Stimulated activated CD8-positive, alpha-beta memory T cell treated with anti-CD3 and anti-CD28 coated beads, Interleukin-4, amount 100 ng/mL, for 4 hours (primary cell): ENCODE measurements at places on chromosomes 11 and 22.

DNA sequence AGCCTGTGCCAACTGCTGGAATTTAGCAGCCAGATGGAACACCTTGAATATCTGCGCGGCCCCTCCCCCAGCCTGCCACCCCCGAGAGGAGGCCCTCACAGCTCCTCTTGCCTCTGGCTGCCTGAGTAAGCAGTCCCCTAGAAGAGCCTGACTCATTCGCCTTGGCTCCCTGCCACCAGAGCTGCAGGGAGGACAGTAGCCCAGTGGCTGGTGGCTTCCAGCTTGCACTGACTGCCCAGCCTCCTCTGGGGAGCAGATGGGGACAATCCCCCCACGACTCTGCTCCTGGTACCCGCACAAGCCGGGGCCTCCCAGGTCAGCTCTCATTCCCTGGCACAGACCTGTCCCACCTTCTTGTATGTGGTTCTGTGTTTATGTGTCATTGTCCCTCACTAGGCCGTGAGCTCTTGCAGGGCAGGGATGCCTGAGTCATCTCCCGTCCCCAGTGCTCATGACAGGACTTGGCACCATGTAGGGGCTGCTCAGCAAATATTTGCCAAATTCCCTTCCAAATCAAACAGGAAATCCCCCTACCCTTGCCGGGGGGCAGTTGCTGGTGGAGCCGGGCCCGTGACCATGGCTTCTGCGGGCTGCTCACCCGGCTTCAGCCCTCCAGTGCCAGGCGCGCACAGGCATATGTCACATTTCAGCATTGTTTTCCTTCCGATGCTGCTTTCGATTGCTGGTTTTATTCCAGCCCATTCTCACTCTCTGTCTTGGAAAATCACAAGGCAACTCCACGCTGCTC lies 43.6 kb downstream of the CACNG2 start:
- DNase-seq: peak; percentile 27

- no peak for DNase-seq
Measured at GRCh38 chr11:47506373-47506772, 46.6 kb downstream of the CELF1 start.

- no peak for DNase-seq
Measured at GRCh38 chr11:106723071-106723470, 295.2 kb downstream of the GUCY1A2 start.

- no peak for DNase-seq
Measured at GRCh38 chr11:46243796-46244109, 33.7 kb upstream of the CREB3L1 start.

DNA sequence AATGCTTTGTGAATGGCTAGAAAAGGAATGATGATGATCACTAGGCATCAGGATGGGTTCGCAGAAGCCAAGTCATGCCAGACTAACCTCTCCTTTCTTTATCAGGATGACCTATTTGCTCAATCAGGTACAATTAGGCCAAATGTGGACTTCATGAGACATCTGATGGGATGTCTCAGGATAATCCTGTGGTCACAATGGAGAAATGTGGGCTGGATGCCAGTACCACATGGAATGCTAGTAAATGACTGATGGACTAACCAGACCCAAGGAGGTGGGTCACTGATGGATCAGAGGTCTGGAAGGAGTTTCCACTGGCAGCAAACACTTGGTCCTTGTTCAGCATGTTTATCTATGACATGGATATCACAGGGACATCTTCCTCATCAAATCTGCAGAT lies 94.8 kb upstream of the PHOX2A start:
- no peak for DNase-seq

DNA sequence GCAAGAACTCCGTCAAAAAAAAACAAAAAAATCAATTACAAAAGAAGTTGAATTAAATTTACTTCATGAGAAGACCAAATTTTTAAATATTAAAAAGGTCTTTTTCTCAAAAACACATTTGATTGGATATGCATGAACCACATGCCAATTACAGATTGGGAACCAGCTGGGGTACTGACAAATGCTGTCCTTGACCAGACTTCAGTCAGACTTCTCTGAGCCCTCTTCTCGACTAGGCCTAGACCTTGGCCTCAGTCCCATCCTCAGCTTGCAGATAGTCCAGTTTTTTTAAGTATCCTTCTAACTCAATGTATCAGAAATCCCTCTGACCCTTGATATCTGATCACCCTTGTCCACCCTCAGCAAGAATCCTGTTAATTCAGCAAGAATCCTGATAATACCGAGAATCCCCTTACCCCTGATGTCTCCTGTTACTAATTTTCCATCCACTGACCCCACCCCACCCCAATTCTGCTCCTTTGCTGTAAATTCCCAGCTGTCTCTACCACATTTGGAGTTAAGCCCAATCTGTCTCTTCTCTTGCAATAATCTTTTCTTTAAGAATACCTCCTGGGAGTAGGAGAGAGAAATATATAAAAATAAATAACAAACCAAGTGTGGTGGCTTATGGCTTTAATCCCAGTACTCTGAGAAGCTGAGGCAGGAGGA lies 30.9 kb downstream of the OR4D9 start:
- DNase-seq: no peak

GRCh38 chr22:46799626-46800025 lies 37.2 kb downstream of the TBC1D22A start:
- no peak for DNase-seq

- no peak for DNase-seq
Measured at GRCh38 chr11:104352036-104352435, 188.1 kb upstream of the PDGFD start.

DNA sequence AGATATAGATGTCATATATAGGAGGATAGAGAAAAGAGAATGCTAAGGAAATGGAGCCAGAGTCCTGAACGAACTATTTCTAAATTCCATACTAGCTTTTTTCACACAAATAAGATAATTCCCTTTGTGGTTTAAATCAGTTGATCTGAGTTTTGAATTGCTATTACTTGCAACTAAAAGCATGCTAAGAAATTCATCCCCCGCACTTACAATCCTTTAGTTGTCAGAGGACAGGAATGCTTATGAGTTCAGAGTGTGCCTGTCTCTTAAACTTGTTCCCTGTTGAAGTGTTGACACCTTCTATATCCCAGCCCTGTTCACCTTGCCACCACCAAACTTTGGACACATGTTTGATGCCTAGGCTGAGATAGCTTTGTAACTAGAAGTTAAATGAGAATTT lies 406.2 kb downstream of the METTL15 start:
- no peak for DNase-seq
